ENCODE measurements at places on chromosomes 6 and 20.

- DNase-seq: no peak
- H3K27me3 ChIP-seq: no peaks in the 10 kb centered on the region
- no peaks in the 10 kb centered on the region for H3K4me1 ChIP-seq
- no peak overlapping the region for H3K27ac ChIP-seq
- no peak overlapping the region for H3K4me3 ChIP-seq
These were observed 114.0 kb upstream of the LAMP5 start for GRCh38 chr20:9400171-9401025.

- H3K27me3 ChIP-seq: no peaks in the 10 kb centered on the region
- H3K4me3 ChIP-seq: no peak overlapping the region
- no peak overlapping the region for H3K27ac ChIP-seq
- no peak for DNase-seq
These were observed 60.6 kb downstream of the STK35 start for GRCh38 chr20:2162125-2162822.

DNA sequence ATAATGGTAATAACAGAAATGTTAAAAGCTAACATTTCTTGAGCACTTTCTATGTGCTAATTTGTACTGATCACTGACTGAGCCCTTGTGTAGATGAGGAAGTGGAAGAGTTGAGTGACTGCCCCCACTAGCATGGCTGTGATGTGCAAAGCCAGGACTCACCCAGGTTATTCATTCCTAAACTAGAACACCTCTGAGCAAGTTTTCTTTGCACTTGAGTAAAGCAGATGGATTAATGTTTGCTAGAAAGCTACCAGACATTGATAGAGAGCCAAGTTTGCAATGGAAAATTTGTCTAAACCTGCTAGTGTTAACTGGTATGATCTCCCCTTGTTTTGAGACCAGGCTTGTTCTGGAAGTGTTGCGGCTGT lies 467.4 kb upstream of the PLCB4 start:
- no peaks in the 10 kb centered on the region for H3K27me3 ChIP-seq
- H3K27ac ChIP-seq: peak overlapping the region; percentile 22

- H3K27me3 ChIP-seq: no peaks in the 10 kb centered on the region
- peak overlapping the region; percentile 98 for H3K27ac ChIP-seq
- H3K36me3 ChIP-seq: no peaks in the 10 kb centered on the region
- DNase-seq: peak; percentile 82
These were observed 28.4 kb upstream of the APMAP start for GRCh38 chr20:25020901-25021301.

DNA sequence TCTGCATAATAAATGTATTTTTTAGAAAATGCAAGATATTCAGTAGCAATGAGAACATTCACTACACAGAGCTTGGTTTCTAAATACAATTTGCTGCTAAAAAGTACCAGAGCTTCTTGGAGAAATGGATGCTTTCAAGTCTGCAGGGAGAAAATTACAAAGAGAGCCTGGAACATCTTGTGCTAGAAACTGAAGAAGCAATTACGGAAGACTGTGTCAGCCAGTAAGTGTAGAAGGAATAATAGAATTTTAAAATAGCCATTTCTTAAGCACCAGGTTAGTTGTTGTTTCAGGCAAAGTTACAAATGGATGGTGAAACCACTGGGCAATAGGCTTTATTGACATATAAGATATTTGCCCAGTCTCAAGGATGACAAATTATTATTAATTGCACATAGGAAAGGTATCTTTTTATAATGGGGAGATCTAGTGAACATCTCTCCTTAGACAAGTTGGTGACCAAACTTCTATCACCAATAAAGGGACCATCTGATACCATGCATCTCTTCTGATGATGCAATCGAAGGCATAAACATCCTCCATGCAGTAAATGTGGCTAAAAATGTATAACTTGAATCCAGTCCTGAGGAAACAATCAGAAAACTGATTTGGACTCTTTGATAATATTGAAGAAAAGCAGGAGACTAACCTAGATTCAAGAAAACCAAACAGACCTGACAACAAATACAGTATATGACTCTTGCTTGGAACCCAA lies 81.7 kb downstream of the ARHGAP18 start:
- H3K36me3 ChIP-seq: peaks cover 3% of the 10 kb centered on the region
- no peak for DNase-seq
- no peaks in the 10 kb centered on the region for H3K27me3 ChIP-seq
